ENCODE measurements at places on chromosomes 16 and 17. TPM values are rescaled to one million over a fixed set of nuclear protein-coding genes. Genes with fewer than 3 reads are reported as not detected.

Gene TMEM220
- total RNA-seq, result 2.9 TPM

Gene SPATA32
- total RNA-seq, result not detected

Gene KCNJ2
- total RNA-seq, result 1.0 TPM

Gene MGAT5B
- 0.50 TPM for total RNA-seq

Gene PARD6A
- 1.8 TPM for total RNA-seq

Gene CACNG3
- not detected for total RNA-seq

Gene VAT1L
- total RNA-seq, result 7.6 TPM

Gene GPRC5C
- 1.3 TPM for total RNA-seq

Gene PSMC5
- total RNA-seq, result 92.2 TPM

Gene CMTM4
- total RNA-seq, result 5.6 TPM

Gene RNF43
- not detected for total RNA-seq

Gene LITAFD
- not detected for total RNA-seq

Gene ADAD2
- total RNA-seq, result not detected

Gene TBC1D3G
- total RNA-seq, result not detected

Gene C16orf96
- total RNA-seq, result under 0.01 TPM

Gene ALOX15B
- total RNA-seq, result under 0.01 TPM

Gene GJC1
- total RNA-seq, result 18.3 TPM

Gene POLG2
- total RNA-seq, result 6.7 TPM

Gene PYY
- 0.45 TPM for total RNA-seq

Gene NDRG4
- total RNA-seq, result 20.7 TPM

Gene TMEM235
- not detected for total RNA-seq

Gene TBC1D3E
- not detected for total RNA-seq

Gene KRT36
- total RNA-seq, result not detected

Gene SYCE1L
- 0.34 TPM for total RNA-seq

Gene VWA3A
- total RNA-seq, result not detected

Gene KRT27
- not detected for total RNA-seq

Gene TNFRSF17
- not detected for total RNA-seq

Gene ERBB2
- 35.5 TPM for total RNA-seq

Gene ZNF785
- 6.2 TPM for total RNA-seq

Gene SCIMP
- total RNA-seq, result not detected

Gene KRT25
- total RNA-seq, result not detected

Gene DDX28
- total RNA-seq, result 7.7 TPM

Gene PMP22
- 43.0 TPM for total RNA-seq

Gene CDH13
- 34.8 TPM for total RNA-seq

Gene ZNF287
- total RNA-seq, result 6.2 TPM

Gene CACNG5
- 0.17 TPM for total RNA-seq

Gene SLC5A10
- not detected for total RNA-seq

Gene RDM1
- total RNA-seq, result 6.7 TPM

Gene SLC6A2
- not detected for total RNA-seq

Gene TPSG1
- total RNA-seq, result not detected

Gene TBC1D3C
- total RNA-seq, result not detected

Gene CLEC19A
- total RNA-seq, result not detected

Gene TNS4
- total RNA-seq, result 0.17 TPM

Gene MMP25
- under 0.01 TPM for total RNA-seq

Gene ARHGDIG
- total RNA-seq, result not detected

Gene GPR139
- not detected for total RNA-seq

Gene MT1M
- 3.0 TPM for total RNA-seq

Gene ARL6IP1
- 311 TPM for total RNA-seq

Gene CD7
- 0.30 TPM for total RNA-seq

Gene PRSS33
- total RNA-seq, result not detected

Measured in bronchus fibroblast of lung (primary cell).